ENCODE measurements at places on chromosomes 6 and 20.

- DNase-seq, result peak; percentile 48
Observed at GRCh38 chr6:97394160-97394748, 111.2 kb upstream of the MMS22L start.

GRCh38 chr20:58125726-58126125, 102.7 kb downstream of the ANKRD60 start:
- DNase-seq, result no peak

- no peak for DNase-seq
Observed at GRCh38 chr6:52426667-52427066, 6.5 kb downstream of the EFHC1 start.

DNA sequence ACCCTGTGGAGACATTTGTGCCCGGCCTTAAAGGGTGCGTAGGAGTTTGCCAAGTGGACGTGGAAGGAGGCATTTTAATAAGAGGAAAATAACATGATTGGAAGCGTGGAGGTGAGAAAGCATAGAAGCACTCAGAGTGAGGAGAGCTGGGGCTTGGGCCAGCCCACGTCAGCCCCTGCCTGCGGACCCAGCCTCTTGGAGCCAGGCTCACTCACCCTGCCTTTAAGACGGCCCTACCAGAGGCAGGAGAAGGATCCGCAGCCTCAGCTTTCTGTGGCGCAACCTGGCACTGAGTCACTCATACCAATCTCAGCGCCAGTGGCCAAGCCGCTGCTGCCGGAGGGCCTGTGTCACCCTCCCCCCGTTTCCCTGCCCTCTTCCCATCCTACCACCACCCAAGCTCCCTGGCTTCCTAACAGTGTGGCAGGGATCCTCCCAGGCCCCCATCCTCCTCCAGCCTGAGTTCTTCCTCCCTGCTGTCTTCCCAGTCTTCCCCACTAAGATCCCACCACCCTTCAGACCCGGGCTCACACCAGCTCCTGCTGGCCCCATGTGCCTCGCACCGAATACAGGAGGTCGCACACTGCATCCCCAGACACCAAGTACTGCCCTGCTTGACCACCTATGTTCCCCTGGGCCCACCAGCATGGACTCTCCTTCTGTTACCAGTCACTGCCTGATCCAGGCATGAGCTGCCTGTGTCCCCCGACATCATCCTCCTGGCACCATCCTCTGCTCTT, 285.2 kb downstream of the UST start:
- peak; percentile 92 for DNase-seq

- no peak for DNase-seq
Observed at GRCh38 chr20:35840421-35840820, 68.6 kb downstream of the PHF20 start.

DNA sequence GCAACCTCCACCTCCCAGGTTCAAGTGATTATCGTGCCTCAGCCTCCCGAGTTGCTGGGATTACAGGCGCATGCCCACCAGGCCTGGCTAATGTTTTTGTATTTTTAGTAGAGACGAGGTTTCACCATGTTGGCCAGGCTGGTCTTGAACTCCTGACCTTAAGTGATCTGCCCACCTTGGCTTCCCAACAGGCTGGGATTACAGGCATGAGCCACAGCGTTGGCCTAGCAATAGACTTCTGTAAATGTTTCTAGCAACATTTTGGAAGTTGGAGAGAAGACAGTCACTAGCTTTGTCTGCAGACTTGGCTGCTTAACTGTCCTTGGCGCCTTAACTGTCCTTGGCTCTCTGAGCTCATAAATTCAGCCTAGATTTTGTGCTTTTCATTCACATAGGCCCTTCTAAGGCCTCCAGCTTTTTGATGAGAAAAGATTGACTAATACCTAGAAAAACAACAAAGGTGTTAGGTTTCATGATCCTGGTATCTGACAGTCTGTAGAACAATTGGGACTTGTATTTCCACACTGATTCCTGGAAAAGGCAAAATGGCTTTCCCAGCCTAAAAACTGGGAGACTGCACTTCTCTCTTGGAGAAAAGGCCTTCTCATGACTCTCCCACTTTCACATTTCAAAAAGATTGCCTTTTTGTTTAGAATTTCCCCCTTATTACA, 49.7 kb downstream of the OR2B2 start:
- DNase-seq, result no peak

DNA sequence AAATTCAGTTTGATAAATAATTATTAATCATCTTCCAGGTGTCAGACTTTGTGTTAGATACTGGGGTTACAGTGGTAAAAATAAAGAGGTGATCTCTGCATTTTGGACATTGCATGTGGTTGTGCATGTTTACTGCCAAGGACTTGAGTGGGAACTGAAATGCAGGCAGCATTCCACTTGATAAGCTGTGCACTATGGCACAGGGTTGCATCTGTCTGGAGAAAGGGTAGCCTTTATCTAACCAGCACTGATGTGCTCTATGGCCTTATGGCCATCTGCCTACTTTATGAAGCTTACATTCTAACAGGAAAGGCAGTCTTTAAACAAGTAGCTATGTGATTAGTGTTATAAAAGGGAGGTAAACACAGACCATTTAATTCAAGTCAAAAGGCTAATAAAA, 53.0 kb upstream of the MLIP start:
- no peak for DNase-seq

DNA sequence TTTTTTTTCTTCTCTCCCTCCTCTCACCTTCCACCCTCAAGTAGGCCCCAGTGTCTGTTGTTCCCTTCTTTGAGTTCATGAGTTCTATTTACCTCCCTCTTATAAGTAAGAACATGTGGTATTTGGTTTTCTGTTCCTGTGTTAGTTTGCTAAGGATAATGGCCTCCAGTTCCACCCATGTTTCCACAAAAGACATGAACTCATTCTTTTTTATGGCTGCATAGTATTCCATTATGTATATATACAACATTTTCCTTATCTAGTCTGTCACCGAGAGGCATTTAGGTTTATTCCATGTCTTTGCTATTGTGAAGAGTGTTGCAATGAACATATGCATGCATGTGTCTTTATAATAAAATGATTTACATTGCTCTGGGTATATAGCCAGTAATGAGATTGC, 147.9 kb downstream of the PDE7B start:
- no peak for DNase-seq

DNA sequence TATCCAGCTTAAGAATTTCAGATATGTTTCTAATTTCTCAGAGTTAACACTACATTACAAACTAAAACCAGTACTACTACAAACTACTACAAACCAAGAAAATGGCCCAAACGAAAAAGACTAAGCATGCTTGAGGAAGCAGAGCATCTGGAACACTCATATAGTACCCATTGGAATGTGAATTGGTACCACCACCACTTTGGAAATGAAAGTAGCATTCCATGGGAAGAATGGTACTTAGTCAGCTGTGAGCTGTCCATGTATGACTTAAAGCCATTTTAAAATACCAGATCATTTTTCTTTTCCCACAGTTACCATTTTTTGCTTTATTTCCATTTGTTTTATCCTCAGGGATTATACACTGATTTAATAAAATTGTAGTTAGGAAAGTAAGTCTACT, 30.5 kb downstream of the FBXO9 start:
- DNase-seq, result peak; percentile 36

DNA sequence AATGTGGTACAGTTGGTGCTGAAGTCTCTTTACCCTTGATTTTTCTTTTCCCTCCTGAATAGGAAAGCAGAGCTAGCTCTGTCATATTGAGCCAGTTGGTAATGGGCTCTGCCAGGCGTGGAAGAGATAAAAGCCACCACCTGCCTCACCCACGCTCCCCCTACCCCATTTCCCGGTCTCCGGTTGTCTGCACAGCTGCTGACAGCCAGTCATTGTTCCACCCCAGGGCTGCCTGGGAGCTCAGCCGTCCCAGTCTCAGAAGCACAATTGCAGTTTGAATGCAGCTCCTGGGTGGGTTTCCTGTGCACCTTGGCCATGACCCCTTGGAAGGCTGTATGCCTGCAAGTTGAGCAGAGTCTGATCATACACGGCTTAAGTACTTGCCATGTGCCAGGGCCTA, 675.2 kb upstream of the FLRT3 start:
- no peak for DNase-seq

- no peak for DNase-seq
Observed at GRCh38 chr20:59958123-59958522, at the start of gene CDH26. Gene CDH26, plus strand, starts transcription at chr20:59958423. Its CDS starts 304 bp downstream, at chr20:59958727.

DNA sequence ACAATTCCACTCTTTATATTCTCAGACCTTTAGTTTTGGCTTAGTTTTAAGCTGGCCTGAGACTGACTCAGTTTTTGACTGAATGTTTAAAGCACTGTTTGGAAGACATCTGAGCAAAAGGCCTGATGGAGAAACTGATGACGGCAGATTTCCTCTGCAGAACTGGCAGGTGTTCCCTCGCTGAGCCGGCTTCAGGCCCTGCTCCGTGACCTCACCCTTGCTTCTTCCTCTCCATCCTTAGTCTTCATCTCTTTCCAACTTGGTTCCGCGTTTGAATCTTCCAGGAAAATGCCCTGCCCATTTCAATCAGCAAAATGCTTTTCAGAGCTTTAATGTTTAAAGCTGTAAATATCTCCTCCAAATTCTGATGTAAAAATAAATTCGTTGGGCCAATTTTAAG, 6.6 kb downstream of the NKX2-4 start:
- no peak for DNase-seq

GRCh38 chr6:42045538-42046460, 4.5 kb upstream of the TAF8 start:
- DNase-seq, result peak; percentile 70

GRCh38 chr20:24491041-24491756, 21.8 kb downstream of the SYNDIG1 start:
- DNase-seq, result peak; percentile 71

- DNase-seq, result no peak
Observed at GRCh38 chr20:45459606-45460005, 9.9 kb upstream of the WFDC2 start.

DNA sequence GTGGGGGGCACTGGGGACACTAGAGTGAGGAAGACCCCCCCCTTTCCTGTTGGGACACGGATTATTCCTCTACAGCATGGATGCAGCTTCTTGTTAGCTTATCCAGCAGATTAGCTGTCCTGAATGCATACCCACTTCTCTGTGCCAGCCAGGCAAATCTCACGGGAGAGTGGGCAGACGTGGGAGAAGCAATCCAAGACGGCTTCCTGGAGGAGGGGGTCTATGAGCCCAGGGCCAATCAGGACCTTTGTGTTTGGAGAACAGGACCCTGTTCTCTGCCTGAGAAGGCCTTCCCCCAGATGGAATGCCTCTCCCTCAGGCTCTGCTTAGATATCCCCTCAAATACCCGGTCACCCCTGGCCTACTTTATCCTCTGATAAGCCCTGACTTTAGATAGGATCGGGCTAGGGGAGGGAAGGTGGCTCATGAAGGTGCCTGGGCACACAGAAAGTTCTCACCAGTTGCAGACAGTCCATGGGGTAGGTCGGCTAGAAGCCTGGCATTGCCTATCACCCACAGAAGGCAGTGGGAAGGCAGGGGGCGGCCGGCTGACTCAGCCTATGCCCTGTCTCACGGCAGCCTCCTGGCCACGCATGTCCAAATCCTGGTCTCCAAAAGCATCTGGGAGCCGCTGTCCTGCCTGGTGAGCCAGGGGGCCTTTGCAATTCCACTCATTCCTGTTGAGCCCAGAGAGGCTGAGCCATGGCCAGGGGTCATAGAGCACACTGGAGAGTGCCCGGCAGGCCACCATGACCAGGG, 34.7 kb downstream of the SUN5 start:
- DNase-seq, result no peak

- DNase-seq, result peak; percentile 23
Observed at GRCh38 chr6:78483553-78484197, 383.7 kb upstream of the IRAK1BP1 start.

DNA sequence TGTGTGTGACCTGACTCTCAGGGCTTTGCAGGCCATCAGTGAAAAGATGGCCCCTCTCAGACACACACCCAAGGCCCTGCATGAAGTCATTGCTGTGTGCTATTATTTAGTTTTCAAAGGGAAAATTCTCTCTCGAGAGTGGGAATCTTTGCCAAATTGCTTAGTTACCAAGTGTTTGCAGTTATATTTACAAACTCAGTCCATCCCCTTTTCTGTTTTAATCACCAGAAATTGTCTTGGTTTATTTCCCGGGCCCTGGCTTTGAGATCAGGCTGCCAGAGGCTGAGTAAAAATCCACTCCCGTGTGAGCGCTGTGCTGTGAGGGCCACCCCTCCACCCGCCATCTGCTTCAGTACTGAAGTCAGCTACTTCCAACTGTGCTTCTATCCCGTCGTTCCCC, 163.1 kb downstream of the SOD2 start:
- DNase-seq, result no peak

DNA sequence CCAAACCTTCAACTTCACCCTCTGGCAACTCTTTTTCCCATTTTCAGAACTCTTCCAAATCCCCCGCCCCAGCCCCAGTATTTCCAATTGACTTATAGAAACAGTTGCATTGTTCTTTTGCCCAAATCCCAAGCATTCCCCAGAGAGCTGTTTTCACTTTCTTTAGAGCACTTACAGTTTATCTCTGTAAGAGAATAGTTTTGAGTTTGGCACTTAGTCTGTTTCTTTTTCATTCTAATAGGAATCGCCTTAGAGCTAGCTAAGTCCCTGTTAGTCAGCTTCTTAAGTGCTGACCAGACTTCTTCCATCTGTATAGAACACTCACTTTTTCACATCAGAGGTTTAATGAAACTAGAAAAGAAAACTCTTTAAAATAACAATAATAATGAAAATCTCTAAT, 374.2 kb upstream of the FLRT3 start:
- peak; percentile 4 for DNase-seq

DNA sequence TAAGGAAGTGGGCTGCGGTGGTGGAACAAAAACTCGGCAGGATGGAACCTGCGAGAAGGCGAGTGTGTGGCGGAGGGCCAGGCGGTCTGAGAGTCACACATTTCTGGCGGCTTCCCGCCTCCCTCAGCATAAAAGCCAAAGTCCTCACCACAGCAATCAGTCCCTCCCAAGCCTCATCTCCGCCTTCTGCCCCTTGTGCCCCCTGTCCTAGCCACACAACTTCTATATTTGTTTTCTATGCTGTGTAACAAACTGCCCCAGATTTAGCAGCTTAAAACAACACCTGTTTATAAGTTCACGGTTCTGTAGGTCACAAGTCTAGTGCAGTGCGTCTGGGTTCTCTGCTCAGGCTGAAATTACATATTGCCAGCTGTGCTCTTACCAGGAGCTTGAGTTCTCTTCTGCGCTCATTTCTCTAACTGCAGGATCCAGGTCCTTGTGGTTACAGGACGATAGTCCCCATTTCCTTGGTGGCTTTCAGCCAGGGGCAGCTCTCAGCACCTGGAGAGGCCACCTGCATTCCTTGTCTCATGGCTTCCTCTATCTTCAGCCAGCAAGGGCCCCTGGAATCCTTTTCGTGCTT, 11.7 kb upstream of the SPO11 start:
- no peak for DNase-seq

GRCh38 chr6:466564-466963, 75.0 kb downstream of the IRF4 start:
- no peak for DNase-seq

DNA sequence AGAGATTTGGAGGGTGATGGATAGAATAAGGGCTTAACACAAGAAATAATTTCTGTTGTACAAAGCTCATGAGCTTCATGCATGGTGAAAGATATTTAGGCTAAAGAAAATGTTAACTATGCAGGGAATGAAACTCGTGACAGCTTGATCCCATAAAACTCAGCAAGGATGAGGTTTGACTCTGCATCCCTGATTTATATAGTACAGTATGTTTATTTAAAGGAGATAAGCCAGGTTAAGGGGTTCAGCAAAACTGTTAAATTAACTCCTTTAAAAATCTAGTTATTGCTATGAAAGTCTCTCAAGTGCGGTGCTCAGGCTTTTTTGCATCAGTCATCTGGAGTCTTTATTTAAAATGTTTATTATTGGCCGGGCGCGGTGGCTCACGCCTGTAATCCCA, 326.4 kb downstream of the LAMA2 start:
- DNase-seq, result peak; percentile 21

Measured in fibroblast of skin of right biceps (primary cell).